ENCODE measurements at places on chromosomes 6 and 20. TPM values are rescaled to one million over a fixed set of nuclear protein-coding genes. Genes with fewer than 3 reads are reported as not detected.

GRCh38 chr6:154960854-154961530, 34.1 kb upstream of the TIAM2 start:
- no peak for DNase-seq

Gene CLIC5
- 0.52 TPM for total RNA-seq

DNA sequence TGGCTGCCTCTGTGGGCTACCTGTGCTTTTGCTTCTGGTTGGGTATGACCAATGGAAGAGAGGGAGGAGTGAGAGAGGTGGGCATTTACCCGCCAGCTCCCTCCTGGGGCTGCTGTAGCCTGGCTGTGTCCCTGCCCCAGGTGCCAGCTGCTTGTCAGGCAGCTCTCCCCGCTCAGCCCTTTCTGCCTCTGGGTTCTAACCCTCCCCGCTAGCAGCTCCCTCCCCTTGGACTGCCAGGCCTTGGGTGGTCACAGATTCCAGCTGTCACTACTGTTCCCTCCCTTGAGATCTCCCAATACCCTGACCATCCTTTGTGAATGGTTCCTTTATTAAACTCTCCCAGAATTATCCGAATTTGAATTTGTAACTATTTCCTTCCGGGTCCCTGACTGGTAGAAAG, 95.5 kb upstream of the RNF24 start:
- DNase-seq: no peak

GRCh38 chr6:84150705-84151104, 76.7 kb downstream of the CEP162 start:
- DNase-seq: peak; percentile 11

Gene ANGPT4
- not detected for total RNA-seq

Gene ADAM33
- total RNA-seq: not detected

DNA sequence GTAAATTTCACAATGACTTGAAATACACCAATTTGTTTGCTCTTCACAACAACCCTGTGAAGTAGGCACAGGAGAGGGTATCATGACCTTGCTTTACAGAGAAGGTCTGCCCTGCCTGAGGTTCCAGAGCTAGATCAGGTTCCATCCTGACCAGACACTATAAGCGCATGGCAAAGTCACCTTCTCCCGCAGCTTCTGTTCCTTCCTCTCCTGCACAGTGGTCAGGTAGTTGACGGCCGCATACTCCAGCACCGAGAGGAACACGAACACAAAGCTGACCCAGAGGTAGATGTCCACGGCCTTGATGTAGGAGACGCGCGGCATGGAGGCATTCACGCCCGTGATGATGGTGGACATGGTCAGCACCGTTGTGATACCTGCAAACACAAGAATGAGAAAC, 34.3 kb downstream of the PM20D2 start:
- DNase-seq: no peak
